ENCODE measurements at places on chromosomes 11 and 22.

DNA sequence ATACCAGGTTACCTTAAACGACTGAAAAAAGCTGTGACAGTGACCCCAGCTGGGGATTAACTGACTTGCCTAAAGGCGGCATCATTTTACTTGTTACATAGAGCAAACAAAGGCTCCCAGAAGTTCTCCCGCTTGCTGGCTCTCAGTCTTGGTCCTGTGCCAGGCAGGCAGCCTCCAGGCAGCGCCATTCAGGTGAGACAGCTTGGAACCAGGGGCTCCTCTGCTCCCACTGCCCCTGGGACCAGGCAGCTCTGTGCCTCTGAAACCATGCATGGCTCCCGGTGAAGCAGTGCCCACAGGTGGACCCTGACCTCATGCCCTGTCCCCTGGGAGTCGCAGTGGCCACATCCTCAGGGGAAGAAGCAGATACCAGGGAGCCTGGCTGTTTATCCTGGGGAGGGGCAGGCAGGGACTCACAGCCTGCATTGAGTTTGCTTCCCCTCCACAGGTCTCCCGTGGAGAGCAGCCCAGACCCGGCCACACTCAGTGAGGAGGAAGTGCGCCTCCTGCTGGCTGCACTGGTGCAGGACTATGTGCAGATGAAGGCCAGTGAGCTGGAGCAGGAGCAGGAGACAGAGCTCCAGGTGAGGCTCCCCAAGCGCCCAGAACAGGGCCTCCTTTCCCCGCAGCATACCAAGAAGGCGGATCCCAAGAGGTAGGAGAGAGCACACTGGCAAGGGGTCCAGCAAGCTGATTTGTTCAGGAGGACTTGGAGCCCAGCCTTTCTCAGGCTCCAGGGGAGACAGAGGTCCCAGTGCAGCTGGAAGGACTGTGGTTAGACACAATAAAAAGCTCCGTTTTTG is 15.6 kb upstream of the CYP2R1 start:
- peak; percentile 40 for DNase-seq
- H3K27me3 ChIP-seq: peaks cover 4% of the 10 kb centered on the region
- H3K4me3 ChIP-seq: no peak overlapping the region
- no peak overlapping the region for H3K27ac ChIP-seq
- no peaks in the 10 kb centered on the region for H3K36me3 ChIP-seq
- H3K4me1 ChIP-seq: no peaks in the 10 kb centered on the region

GRCh38 chr22:25574736-25575135 is 10.3 kb downstream of the GRK3 start:
- no peaks in the 10 kb centered on the region for H3K4me1 ChIP-seq
- H3K4me3 ChIP-seq: no peak overlapping the region
- no peaks in the 10 kb centered on the region for H3K27me3 ChIP-seq
- no peaks in the 10 kb centered on the region for H3K36me3 ChIP-seq

DNA sequence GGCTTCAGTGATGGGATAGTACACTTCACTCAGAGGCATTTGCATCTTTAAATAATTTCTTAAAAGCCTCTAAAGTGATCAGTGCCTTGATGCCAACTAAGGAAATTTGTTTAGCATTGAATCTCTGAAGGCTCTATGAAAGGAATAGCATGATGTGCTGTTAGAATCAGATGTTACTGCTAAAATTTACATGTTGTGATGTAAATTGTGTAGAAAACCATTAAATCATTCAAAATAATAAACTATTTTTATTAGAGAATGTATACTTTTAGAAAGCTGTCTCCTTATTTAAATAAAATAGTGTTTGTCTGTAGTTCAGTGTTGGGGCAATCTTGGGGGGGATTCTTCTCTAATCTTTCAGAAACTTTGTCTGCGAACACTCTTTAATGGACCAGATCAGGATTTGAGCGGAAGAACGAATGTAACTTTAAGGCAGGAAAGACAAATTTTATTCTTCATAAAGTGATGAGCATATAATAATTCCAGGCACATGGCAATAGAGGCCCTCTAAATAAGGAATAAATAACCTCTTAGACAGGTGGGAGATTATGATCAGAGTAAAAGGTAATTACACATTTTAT is 4.6 kb downstream of the MALAT1 start:
- no peaks in the 10 kb centered on the region for H3K36me3 ChIP-seq
- H3K4me3 ChIP-seq: peak overlapping the region; percentile 72
- H3K4me1 ChIP-seq: peaks cover 8% of the 10 kb centered on the region
- H3K27ac ChIP-seq: peak overlapping the region; percentile 98
- DNase-seq: no peak

DNA sequence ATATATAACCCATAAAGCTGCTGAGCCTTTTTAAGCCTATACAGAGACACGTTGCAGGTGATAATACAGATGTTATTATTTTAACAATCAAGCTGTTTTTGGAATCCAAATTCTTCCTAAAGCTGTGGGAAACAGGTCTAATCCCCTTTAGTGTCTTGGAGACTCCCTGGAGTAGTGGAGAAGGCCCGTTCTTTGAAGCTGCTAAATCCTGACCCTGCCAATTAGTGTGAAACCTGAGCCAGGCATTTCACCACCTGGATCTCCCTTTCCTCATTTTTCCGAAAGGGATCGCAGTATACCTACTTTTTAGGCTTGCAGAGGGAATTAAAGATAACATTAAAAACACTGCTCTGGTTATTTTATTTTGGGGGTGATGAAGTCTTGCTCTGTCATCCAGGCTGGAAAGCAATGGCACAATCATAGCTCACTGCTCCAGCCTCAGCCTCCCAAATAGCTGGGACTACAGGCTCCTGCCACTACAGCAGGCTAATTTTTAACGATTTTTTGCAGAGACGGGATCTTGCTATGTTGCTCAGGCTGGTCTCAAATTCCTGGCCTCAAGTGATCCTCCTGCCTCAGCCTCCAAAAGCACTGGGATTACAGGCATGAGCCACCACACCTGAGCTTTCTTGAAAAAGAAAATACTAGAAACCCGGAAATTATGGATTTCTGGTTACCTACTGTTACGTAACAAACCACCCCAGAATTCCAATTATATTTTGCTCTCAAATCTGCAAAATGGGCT is 1.7 kb upstream of the EIF4ENIF1 start:
- peak overlapping the region; percentile 97 for H3K27ac ChIP-seq
- H3K4me3 ChIP-seq: no peak overlapping the region
- no peaks in the 10 kb centered on the region for H3K36me3 ChIP-seq
- DNase-seq: no peak
- peaks cover 14% of the 10 kb centered on the region for H3K4me1 ChIP-seq

GRCh38 chr11:118820412-118821357 is 29.7 kb upstream of the DDX6 start:
- H3K27ac ChIP-seq: peak overlapping the region; percentile 78
- peak; percentile 92 for DNase-seq
- H3K27me3 ChIP-seq: no peaks in the 10 kb centered on the region
- no peaks in the 10 kb centered on the region for H3K4me1 ChIP-seq
- no peak overlapping the region for H3K4me3 ChIP-seq
